Glutamatergic neuron (in vitro differentiated cells): ENCODE measurements at places on chromosomes 5 and 9.

- DNase-seq, result no peak
Observed at GRCh38 chr9:79384501-79384900, 187.3 kb upstream of the TLE4 start.

- no peak for DNase-seq
Observed at GRCh38 chr5:17218353-17219005, 1.0 kb downstream of the BASP1 start.

- no peak for DNase-seq
Observed at GRCh38 chr9:14213504-14213903, 100.4 kb downstream of the NFIB start.

DNA sequence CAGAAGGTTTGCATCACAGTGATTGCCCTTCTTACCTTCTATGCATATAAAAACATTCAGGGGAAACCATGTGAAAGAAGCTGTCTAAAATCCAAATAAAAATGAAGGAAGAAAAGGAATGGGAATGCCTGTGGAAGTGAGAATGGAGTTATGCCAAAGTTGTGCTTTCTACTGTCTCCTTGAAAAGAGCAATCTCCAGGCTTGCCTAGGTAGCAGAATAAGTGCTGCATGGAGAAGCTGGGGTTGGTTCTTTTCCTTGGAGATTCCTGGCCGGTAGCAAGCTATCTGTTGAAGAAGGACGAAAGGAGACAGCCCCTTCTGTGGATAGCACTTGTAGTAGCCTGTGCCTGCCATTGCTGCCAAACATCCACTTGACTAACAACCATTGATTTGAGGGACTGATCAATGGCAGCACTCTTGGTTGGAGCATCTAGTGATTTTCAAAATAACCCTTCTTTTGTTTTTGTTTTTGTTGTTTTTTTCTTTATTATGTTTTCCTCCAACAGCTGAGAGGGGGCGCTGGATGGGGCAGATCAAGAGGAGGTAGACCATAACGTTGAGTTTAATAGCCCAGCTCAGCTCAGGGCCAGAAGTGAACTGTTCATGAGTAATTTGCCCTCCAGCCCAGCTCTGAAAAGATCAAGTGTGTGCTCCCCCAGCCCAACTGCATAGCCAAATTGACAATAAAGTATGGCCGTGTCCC is 1.6 kb downstream of the PLCXD3 start:
- DNase-seq, result no peak

DNA sequence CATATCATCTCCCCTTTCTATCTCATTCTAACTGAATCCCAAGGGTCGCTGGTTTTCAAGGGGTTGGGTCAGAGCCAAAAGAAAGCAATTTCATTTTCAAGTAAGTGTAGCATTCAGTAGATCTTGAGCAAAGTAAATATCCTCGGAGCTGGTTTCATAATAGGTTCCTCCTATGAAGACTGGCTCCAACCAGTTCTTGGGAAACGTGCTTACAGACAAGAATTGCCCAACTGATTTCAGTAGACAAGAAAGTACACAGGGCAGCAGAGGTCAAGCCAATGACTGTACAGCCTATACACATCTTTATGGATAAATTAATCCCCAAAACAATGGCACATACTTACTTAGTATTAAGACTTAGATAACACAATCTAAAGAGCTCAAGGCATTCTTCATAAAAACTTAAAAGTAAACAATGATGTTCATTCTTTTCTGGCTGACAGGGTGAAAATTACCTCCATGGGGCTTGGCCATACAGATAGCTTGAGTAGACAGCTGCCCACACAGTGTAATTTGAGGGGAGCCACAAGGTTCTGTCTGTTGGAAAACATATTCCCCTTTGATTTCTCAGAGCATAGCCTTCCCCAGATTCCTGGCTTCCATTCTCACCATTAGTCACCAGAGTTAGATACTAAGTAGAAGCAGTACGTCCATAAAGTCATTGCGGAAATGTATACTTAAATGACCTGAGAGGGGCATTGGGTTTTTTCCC is 163.9 kb downstream of the ARRDC3 start:
- DNase-seq, result no peak

GRCh38 chr9:104758974-104759373 is 5.0 kb upstream of the NIPSNAP3B start:
- DNase-seq, result no peak

DNA sequence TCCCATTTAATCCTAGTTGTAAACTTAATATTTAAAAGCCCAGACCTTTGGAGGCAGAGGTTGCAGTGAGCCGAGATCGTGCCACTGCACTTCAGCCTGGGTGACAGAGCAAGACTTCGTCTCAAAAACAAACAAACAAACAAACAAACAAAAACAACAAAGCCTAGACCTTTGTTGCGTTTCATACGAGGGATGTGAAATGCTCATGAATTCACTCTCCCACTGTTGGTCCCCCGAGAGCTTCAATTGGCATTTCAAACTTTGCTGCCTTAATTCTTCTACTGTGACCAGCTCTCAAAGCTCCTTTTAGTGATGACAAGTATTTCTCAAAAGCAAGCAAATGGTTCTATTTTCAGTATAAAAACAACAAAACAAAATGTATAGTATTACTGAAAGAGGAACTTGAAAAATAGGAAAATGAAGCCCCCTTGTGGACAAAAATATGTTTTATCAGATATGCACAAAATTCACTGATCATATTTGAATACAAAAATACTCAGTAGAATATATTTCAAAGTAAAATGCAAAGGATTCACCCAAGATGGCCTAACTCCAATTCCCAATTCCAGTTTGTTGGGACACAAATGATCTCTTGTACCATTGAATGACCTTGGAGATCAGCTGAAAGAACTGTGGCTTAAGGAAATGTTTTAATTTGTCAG is 140.4 kb downstream of the ESM1 start:
- no peak for DNase-seq

DNA sequence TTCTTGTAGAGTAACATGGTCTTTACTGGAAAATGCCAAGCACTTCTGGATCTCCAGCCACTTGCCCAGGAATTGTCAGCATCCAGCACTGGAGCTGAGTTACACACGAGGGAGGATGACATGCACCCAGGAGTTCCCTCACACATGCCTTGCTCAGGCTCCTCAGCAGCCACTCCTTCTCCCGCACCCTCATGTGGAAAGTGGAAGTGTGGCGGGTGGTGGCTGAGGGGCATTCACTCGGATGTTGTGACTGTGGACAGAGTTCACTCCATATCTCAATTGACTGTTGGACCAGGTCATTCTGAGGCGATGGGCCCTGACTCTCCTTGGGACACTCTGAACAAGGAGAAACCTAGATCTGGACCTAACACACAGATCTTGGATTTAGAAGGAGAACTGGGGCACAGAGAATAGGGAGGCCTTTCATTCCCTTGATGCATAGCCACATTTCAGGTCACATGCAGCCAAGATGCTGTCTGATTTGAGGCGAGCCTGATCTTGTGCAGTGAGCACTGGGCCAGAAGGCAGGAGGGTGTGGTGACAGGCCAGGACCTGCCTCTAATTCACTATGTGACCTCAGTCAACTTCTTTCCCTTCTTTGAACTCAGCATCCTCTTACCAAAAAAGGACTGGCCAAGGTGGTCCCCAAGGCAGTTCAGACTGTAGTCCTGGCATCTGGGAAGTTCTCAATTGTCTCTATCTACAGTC is 62.1 kb downstream of the CYSTM1 start:
- DNase-seq, result no peak

GRCh38 chr9:92522983-92523970 is 12.5 kb downstream of the ECM2 start:
- DNase-seq, result no peak

GRCh38 chr5:132180134-132180745 is 47.4 kb downstream of the P4HA2 start:
- no peak for DNase-seq

DNA sequence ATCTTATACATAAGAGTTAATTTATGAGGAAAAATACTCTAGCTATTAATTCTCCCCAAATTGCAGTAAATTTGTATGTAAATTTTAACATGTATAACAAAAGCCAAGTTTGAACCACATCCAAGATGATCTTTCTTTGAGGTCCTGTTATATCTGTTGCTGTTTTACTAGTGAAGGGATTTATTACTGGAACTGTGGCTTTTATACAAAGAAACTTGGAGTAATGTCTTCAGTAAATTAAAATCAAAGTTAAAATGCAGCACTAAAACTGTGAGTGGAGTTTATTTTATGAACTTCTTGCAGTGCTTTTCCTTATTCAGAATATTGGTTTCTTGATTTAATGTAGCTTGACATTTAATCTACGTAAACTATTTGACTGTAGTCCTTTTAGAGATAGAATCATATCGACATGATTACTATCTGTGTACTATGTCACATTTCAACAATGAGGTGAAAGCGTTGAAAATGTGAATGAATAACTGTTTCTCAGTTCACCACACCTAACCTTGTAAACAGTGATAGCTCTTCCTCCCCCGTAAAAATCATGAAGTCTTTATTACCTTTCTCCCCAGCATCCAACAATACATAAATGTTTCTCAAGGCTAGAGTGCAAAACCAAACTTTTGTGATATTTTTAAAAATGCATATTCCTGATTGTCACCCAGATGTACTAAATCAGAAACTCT is 53.2 kb upstream of the ISOC1 start:
- DNase-seq, result no peak

- DNase-seq, result no peak
Observed at GRCh38 chr9:107131108-107131799, 151.8 kb upstream of the RAD23B start.

GRCh38 chr5:139226131-139226530 is 28.0 kb upstream of the SIL1 start:
- DNase-seq, result no peak

DNA sequence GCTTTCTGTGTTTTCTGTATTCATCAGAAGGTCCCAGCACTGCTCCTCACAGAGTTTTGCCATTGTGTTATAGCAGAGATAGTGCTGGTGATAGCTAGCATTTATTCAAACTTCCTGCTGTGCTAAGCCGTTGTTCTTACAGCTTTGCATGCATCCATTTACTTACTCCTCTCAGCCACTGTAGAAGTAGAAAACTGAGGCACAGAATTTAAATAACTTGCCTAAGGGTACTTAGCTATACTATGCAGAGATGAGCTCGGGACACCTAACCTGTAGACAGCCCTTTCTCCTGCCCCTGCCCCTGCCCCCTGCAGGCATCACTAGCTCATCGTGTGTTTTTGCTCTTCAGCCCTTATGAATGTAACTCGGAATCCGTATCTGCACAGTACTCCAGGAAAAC is 227.6 kb downstream of the SAXO1 start:
- no peak for DNase-seq

DNA sequence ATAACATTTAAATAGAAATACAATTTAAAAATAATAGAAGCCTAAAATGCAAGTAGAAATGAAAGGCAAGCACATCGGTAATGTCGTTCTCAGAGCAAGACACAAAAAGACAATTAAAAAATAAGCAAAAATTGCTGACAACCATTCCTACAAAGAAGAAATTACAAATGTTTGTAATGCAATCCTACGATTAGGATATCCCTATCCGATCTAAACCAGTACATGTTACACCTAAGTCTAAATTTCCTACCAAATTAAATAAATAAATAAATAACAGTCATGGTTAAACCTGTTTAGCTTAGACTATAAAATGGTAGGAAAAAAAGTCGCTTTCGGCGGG is 90.0 kb downstream of the ANXA2R start:
- no peak for DNase-seq

DNA sequence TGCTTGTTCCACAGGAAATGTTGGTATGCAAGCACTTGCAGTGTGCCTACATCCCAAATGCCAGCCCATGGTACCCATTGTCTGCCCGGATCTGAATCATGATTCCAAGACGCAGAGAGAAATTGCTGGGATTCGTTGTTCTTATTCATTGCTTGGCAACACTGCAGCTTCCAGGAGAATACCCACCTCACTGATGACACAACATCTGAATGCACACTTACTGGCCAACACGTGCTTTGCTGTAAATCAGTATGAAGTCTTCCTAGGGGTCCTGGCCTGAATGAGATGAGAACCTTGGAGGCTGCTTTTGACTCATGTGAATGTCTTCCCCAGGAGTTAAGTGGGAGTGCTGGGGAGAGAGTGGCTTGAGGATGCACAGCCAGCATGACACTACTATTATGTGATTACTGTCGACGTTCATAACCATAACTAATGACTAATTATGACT is 11.6 kb downstream of the SRD5A1 start:
- no peak for DNase-seq

- peak; percentile 88 for DNase-seq
Observed at GRCh38 chr9:93682155-93682968, 106.0 kb downstream of the PHF2 start.

- no peak for DNase-seq
Observed at GRCh38 chr5:55236800-55237199, 3.4 kb upstream of the CCNO start.

DNA sequence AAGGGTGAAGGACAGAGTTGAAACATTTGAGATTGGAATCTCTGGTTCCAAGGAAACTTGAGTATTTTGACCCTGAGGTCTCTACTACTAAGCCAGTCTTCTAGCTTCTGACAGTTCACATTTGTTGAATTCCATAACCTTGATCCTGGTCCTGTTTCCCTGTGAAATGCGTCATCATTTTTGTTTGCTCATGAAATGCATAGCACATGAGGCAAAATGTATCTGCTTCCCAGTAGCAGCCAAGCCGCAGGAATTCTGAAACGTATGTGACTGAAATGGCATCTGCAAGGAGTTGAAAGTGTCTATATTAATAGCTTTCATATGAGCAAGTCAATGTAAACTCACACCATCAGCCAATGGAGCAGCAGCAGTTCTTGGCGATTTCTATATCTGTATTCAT is 307.9 kb downstream of the CSNK1G3 start:
- DNase-seq, result no peak

GRCh38 chr5:129460672-129460935 is 506 bp downstream of the ADAMTS19 start:
- DNase-seq, result no peak

DNA sequence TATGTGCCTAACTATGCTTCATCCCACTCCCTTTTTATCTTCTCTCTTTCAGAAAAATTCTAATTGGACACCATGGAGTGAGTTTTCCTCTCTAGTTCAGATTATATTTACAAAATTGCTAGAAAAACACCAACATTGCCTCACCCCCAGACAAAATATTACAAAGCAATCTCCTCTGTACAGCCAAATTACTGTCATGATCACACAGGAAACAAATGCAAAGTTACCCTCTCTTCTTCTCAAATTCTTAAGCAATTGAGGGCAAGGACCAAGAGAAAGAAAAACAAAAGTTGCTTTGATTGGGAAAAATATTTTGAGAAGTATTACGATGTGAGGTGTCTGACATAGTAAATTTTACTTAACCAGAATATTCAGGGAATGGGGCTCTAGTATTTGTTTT is 30.8 kb upstream of the ABCA1 start:
- DNase-seq, result no peak

- no peak for DNase-seq
Observed at GRCh38 chr5:134550271-134551214, 25.1 kb downstream of the JADE2 start.

DNA sequence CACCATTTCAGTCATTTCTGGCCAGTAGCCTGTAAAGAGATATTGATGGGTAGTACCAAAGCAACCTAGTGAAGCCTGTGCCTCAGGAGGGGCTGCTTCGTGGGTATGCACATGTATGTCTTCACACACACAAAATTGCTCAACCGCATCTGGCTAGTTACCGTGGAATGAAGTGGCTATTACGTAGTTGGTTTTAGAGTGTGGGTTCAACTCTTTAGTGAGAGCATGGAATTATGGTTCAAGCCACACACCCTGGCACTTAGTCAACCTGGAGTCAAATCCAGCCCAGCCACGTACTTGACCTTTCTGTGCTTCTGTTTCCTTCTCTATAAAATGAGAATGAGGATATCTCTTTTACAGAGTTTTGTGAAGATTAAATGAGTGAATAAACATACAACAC is 174.9 kb downstream of the TTC39B start:
- DNase-seq, result no peak

GRCh38 chr5:115335301-115335700 is 38.8 kb upstream of the CCDC112 start:
- DNase-seq, result no peak

- DNase-seq, result no peak
Observed at GRCh38 chr5:911601-912000, 18.9 kb downstream of the TRIP13 start.
